Right hindlimb (tissue), 1 donor: ENCODE measurements at places on chromosomes 12 and 14.

DNA sequence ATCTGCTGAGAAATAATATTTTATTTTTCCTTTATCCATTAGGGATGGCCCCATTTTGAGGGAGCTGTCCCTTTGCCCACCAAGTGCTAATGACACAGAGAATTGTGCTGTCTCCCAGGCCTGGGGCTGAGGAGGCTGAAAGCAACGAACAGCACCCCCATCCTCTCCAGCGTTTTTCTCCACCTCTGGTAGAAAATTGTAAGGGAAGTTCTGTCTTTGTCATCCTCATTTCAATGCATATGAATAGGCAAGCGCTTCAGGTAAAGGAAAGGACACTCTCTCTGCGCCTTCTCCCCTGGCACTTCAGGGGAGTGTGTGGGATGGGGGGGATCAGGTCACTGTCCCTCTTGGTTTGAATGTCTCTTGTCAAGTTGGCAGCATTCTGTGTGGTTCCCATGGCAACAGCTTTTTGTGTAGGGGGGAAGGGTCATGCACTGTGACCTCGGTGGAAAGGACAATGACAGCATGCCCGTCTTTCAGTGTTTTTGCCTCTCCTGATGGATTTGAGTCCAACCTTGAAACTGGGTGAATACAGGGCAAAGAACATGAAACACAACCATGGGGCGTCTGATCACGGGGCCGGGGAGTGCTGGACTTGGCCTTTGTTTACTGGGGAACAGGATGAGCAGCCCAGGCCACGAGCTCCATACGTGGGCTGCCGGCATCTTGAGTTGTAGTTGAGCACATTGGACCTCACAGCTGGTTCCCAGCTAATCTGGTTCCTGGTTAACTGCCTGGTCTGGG, 230.2 kb downstream of the VRK1 start:
- DNase-seq = no peak

GRCh38 chr14:55899531-55899930, 218.7 kb upstream of the PELI2 start:
- no peak for DNase-seq

DNA sequence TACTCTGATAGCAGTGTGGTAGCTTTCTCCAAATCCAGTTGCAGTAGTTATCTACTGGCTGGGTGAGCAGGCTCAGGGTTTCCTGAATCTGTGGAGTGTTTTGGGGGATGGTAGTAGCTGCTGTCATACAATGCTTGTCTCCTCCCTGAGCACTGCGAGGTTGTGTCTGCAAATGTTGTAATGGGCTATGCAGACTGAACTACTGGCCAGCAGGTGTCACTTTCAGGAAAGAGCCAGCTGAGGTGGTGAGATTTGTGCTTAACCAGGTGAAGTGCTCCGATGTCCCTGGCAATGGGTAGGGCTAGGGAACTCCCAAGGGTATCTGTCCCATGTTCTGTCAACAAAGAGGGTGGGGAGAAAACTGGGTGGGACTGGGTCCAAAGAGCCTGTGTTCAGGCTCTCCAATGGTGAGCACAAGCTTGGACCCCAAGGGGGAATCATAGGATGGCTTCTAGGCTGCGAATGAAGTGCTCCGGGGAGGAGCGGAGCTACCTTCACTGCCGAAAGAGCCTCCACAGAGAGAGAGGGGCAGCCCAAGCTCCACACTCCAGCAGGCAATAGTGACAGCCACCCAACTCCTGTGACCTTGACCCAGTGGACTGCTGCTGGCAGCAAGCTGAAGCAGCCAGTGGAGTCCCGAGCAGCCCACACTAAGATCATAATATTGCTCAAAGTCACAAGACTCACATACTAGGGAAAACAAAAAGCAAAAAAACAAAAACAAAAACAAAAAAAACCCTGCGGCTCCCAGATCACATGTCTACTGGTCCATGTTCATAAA, 1324.0 kb upstream of the USP15 start:
- no peak for DNase-seq

- DNase-seq = no peak
These were observed 5.2 kb downstream of the AVIL start for GRCh38 chr12:57813111-57813970.

GRCh38 chr12:56326533-56326932, 7.3 kb downstream of the PAN2 start:
- DNase-seq = no peak

DNA sequence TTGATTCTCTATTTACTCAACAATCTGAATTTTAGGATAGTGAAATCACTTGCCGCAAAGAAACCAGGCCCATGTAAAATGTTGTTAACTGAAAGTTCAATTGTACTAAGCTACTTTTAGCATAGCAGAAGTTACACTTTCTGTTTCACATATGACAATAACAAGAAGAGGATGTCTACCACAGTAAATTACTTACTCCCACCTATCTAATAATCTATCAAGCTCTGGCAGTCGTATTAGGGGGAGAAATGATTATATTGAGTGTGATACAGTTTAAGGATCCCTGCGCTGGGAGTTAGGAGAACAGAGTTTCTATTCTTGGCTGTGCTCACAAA, 66.5 kb upstream of the CAND1 start:
- DNase-seq = no peak

GRCh38 chr14:104143521-104144452, 5.4 kb downstream of the KIF26A start:
- peak; percentile 12 for DNase-seq

DNA sequence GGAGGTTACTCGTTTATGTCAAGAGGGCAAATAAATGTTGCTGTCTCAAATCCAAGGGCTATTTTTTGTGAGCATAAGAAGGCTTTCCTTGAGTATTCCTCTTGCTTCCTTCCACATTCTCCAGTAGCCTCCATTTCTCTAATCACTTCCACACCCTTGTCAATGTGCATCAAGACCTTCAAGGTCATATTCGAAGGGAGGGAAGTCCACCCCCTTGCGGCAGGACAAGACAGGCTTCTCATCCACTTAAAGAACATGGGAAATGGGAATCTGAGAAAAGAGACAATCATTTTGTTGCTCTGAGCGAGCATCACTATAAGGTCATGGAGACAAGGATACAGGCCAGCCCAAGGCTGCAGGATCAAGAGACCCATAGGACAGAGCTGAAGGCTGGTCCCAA, 13.2 kb upstream of the DHRS2 start:
- no peak for DNase-seq

GRCh38 chr12:123634142-123634561, 523 bp downstream of the GTF2H3 start:
- no peak for DNase-seq

- DNase-seq = no peak
These were observed 501.5 kb upstream of the TBX3 start for GRCh38 chr12:115185506-115185905.

- no peak for DNase-seq
These were observed 53.2 kb downstream of the RPAP3 start for GRCh38 chr12:47652521-47653234.

DNA sequence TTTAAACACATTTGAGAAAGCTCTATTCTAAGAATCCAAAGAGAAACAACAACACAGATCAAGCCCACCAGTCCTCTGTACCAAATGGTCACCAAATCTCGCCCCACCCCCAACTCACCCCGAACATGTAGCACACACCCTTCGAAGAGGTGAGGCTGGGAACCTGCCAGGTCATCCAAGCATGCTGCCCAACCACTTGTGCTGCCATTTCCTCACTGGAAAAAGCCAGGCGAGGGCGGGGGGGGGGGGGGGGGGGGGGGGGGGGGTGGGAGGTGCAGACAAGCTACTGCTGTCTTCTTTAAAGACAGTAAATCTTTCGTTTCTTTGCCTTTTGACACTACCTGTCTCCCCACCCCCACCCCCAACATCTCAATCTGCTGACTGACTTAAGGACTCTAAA, 59.9 kb downstream of the SETD3 start:
- DNase-seq = no peak

- peak; percentile 46 for DNase-seq
These were observed 2.4 kb downstream of the DHH start for GRCh38 chr12:49092086-49092815.

GRCh38 chr12:122659579-122659978, 43.6 kb downstream of the HCAR2 start:
- no peak for DNase-seq

DNA sequence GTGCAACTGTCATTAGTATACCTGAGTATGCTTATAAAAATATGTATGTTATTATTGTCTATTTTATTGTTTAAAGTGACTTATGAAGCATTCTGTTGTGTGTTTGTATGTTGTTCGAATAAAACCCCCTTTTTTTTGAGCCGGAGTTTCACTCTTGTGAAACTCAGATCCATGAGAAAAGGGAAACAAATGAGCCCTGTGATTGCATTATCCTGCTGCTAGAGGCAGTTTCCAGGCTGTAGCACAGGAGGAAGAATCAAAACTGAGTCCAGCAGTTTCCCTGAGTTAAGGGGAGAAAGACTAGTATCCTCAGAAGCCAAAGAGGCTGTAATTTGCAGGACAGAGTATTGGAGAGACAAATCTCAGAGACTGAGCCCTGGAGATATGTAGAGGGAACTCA, 12.5 kb downstream of the SGPP1 start:
- DNase-seq = no peak

- DNase-seq = no peak
These were observed 8.7 kb downstream of the MARK3 start for GRCh38 chr14:103393676-103394626.

GRCh38 chr12:130977046-130977742, 23.5 kb downstream of the ADGRD1 start:
- no peak for DNase-seq

- DNase-seq = peak; percentile 24
These were observed 104.7 kb downstream of the VEZT start for GRCh38 chr12:95322326-95322725.

GRCh38 chr14:85565862-85566296, 35.9 kb downstream of the FLRT2 start:
- DNase-seq = no peak

- DNase-seq = no peak
These were observed 12.5 kb downstream of the PCNX1 start for GRCh38 chr14:70919774-70920173.

DNA sequence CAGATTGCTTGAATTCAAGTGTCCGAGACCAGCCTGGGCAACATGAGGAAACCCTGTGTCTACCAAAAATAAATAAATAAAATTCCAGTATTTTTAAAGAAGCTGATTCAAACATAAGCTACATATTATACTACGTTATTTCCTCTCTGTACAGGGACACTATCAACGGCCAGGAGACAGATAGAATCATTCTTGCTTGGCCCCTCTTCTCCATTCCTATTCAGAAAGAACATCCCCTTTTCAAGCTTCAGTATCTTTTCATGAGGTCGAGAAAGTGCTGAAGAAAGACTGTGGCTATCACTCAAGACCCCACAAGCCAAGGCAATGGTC, 314 bp upstream of the DHRS7 start:
- DNase-seq = no peak

- DNase-seq = peak; percentile 28
These were observed 31.8 kb upstream of the OR10A7 start for GRCh38 chr12:55188974-55189556.

DNA sequence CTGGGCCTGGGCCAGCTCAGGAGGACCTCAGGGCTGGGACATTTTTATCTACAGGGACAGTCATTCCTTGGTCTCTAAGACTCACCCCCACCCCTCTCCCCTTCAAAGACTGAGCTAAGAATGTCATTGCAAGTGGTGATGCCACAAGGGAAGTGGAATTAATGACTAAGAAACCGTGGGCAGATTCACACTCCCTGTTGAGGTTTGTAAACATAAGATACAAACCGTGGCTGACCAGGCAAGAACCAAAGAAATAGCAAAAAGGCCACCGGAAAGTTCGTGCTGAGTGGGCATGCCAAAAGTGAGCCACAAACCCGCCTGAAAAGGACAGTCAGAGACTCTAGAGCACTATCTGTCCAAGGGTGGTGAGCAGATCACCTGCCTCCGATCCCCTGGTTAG, 25.7 kb downstream of the NUAK1 start:
- DNase-seq = no peak

DNA sequence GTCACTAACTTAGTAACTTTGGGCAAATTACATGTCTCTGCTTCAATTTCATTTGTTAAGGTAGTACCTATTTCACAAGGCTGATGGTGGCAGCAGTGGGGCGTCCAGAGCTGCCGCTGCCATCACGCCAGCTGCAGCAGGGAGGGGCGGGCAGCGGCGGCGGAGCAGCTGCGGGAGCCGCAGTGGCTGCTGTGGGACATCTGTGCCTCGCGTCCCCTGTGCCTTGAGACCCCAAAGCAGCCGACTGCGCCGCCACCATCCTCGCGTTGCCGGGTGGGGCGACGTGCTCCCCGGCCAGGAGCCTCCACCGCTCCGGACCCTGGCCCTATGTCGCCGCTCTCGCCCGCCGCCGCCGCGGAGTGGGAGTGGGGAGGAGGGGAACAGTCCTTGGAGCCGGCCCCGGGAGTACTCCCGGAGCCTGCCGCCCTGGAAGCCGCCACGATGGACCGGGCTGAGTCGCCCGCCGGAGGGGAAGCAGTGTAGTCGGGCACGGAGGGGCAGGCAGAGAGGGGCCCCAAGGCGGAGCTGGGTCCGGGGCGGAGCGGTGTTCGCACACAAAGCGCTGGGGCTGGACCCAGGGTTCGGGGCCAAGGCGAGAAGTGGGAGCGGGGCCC, 51.4 kb downstream of the A2M start:
- DNase-seq = peak; percentile 79

DNA sequence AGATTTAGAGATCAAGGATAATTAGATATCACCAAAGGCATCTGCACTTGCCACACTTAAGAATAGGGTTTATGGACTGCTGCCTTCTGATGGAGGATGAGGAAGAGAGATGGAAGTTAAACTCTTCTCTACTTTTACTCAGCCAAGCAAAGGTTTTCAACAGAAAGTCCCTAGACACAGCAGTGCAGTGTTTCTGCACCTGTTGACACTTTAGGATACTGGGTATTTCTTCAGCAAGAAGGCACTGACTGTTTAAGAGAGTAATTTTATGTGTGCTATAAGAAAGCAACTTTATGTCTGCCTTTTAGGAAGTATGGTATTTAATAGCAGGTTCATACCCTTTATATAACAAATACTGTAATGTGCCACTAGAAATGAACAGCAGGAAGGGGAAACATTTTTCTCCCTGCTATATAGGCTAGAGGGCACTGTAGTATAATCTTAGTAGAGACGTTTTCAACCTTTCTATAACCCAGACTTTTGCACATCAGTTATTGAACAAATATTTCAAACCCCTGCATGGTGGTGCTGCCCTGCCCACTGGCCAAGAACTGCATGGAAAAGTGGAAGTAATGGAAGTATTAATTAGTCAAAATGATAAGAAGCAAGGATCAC, 225.0 kb upstream of the GRIP1 start:
- DNase-seq = no peak
